ENCODE measurements at places on chromosomes 12 and 14. TPM values are rescaled to one million over a fixed set of nuclear protein-coding genes. Genes with fewer than 3 reads are reported as not detected.

Gene ZC2HC1C
- total RNA-seq, result not detected

Gene SMCO2
- not detected for total RNA-seq

Gene LUM
- 72.9 TPM for total RNA-seq

Gene CD163L1
- 0.74 TPM for total RNA-seq

Gene FITM1
- not detected for total RNA-seq

Gene LBHD2
- not detected for total RNA-seq

Gene ARL1
- 75.9 TPM for total RNA-seq

Gene MYL2
- not detected for total RNA-seq

Gene TSPAN19
- total RNA-seq, result not detected

Gene MYO1H
- total RNA-seq, result not detected

Gene TEX52
- total RNA-seq, result not detected

Gene DHRS2
- total RNA-seq, result 0.25 TPM

Gene KRT2
- total RNA-seq, result 2.0 TPM

Gene KRT71
- not detected for total RNA-seq

Gene THAP2
- 4.7 TPM for total RNA-seq

Gene ETFBKMT
- 0.98 TPM for total RNA-seq

Gene SERPINA12
- 8.6 TPM for total RNA-seq

Gene B4GALNT3
- total RNA-seq, result 13.3 TPM

Gene DRAM1
- total RNA-seq, result 18.9 TPM

Gene ADAM21
- not detected for total RNA-seq

Gene POLE2
- total RNA-seq, result 4.9 TPM

Gene PLEKHA5
- total RNA-seq, result 58.4 TPM

Gene MYH6
- total RNA-seq, result not detected

Gene LRP1-AS
- not detected for total RNA-seq

Gene CLEC2A
- not detected for total RNA-seq

Gene MIPOL1
- 24.8 TPM for total RNA-seq

Gene PTCSC3
- total RNA-seq, result not detected

Gene TAS2R14
- 5.2 TPM for total RNA-seq

Gene NGB
- 1.7 TPM for total RNA-seq

Gene RNF31
- total RNA-seq, result 87.9 TPM

Gene CPNE6
- not detected for total RNA-seq

Gene SLC39A5
- total RNA-seq, result not detected

Gene VRTN
- total RNA-seq, result not detected

Gene SPIC
- total RNA-seq, result not detected

Gene SLC4A8
- total RNA-seq, result 0.74 TPM

Gene COL2A1
- total RNA-seq, result not detected

Gene GPR84
- total RNA-seq, result not detected

All from vagina (tissue), 2 donors.